ENCODE measurements at places on chromosomes 11 and 22.

DNA sequence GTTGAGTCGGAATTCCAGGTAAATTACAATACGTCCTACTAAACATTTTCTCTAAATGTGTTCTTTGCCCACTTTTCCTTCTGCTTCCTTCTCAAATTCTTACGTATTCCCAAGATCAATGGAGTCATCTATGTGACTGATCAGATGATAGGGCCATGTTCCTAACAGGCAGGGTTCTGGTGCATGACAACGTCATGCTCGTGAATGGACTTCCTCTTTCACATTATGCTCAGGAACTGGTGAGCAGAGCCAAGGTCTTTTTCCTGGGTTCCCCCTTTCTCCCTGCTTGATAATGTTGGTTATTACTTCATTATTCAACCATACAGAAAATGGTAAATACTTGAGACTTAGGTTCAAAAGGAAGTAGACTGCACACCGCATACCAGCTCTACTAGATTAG is 789.4 kb downstream of the OPCML start:
- no peak for DNase-seq

- peak; percentile 35 for DNase-seq
Measured at GRCh38 chr22:40415531-40416266, 45.3 kb downstream of the SGSM3 start.

DNA sequence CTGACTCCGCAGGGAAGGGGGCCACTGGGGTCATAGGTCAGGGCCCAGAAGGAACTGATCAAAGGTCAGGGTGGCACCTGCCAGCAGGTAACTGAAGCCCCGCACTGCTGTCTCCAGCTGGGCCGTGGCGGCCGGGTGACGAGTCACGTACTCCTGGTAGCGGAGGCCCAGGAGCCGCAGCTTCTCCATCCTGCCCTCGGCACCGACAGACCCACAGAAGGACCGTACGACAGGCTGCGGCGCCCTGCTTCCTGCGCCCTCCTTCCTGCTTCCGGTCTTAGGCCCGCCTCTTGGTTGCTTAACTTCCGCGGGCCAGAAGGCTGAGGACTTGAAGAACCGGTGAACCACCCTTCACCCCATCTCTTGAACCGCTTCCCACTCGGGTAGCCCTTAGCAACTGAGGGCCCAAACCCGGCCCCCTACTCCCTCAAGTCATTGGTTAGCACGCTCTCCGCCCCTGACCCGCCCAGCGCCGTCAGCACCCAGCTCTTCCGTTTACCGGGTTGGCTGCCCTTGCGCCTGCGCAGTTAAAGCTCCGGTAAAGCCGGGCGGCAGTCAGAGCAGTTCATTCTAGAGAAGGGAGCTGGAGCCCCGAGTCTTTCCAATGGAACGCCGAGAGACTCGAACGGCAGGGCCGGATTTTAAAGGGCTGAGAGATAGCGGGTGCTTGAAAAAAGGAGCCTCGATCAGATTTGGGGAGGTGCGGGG is at the start of gene PEX16:
PEX16 (minus strand) TSS at position 255 of the 708 bp plus-strand sequence; CDS start at position 189, 66 bp downstream.
- DNase-seq, result peak; percentile 98

DNA sequence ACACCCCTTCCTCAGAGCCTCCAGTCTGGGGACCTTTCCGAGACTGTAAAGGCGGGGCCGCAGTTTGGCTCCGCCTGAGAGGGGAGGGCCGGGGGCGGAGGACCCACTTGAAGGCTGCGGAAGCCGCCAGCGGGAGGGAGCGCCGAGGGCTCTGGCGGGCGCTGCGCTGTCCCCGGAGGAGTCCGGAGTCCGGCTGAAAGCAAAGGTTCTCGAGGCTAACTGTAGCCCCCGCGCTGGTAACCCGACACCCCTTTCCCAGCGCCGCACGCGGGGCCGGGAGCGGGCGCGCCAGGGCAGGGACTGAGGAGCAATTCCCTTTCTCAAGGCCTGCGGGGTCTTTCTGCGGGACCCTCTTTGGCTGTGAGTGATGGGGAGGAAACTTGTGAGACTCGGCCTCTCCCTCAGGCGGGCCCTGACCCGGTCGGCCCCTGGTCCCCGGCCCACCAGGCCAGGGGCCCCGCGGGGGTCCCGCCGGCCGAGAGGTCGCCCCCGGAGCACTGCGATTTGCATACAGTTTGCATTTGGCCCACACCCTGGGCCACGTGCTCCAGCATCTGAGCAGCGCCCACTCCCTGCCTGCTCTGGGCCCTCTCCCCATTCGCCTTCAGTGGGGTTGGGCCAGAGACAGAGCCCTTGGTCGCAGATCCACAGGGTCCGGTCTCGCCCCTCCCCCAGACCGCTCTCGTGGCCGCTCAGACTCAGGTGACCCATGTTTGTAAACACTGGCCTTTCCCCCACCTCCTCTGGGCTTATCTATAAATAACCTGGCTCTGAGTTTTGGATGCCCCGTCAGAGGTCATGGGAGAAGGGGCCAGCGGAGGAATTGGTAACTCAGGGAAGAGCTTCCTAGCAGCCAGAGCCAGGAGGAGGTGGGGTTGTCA is 519 bp upstream of the ART5 start:
- DNase-seq, result peak; percentile 23

GRCh38 chr11:76839311-76839710 is 21.4 kb upstream of the ACER3 start:
- DNase-seq, result no peak

- no peak for DNase-seq
Measured at GRCh38 chr11:117607449-117607848, 189.6 kb downstream of the DSCAML1 start.

GRCh38 chr11:108994887-108995286 is 330.0 kb downstream of the DDX10 start:
- DNase-seq, result no peak

DNA sequence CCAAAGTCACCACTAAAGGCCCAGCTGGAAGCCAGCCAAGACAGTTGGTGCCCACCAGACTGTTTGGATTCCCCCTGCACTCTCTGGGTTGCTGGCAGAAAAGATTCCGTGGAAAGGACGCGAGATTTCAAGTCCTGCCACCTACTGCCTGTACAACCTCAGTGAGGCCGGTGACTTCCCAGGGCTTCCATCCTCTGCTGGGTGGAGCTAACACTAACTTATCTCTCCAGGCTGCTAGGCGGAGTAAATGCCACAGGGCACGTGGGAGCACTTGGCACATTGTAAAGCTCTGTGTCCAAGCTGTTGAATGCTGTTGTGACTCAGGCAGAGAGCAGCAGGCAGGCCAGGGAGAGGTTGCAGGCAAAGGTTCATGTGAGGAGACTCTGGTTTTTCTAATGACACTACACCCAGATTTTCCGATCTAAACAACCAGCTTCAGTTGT is 50.9 kb upstream of the CDON start:
- peak; percentile 79 for DNase-seq

DNA sequence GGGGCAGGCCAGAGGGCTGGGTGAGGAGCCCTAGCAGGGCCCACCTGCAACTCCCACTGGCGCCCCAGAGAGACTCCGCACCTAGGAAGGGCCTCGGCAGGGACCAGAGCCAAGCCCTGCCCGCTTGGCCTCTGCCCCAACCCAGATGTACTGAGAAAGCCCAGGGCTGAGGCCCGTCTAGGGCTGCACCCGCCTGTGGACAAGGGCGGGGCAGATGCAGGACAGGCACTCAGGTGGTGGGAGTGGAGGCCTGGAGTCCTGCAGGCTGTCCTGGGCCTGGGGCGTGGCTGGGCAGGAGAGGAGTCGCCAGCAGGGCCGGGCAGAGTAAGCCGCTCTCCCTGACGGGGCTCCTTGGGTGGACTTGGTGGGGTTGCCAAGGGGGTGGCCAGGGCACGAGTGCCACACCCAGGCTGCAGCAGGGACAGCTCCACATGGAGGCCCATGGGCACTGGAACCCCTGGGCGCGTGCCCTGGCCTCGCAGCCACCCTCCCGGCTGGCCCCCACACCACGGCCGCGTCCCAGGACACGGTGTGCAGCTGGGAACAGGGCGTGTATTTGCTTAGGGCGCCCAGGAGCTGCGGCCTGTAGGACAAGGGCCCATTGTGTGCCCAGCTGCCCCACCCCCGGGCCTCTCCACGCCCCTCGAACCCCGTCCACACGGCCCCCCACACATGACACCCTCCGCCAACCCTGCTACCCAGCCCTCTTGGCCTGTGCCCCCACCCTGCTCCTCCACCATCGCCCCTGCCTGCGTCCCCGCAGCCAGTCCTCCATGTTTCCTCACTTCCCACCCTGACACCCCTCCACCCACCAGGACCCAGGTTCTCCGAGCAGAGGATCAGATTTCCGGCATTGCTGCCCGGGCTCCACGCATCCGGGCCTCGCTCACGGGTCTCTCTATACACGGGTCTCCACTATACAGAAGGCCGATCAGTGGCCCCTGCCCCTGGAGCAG is 11.3 kb upstream of the PIM3 start:
- peak; percentile 57 for DNase-seq

DNA sequence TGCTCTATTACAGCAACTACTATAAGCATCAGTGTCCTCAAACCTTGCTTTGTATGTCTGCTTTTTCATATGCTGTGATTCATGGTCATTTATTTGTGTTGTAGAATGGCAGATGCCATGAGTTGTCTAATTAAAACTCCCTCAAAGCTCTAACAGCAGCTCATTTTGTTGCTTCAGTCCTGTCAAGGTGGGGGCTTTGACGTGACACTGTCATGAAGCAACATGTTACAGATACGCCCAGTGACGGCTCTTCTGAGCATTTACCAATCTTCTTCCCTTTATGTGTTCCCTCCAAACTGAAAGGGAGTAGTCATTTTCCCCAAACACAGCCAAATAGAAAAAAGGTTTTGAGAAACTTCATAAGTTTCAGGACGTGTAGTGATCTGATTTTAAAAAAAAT is 106.7 kb downstream of the DBX1 start:
- no peak for DNase-seq

DNA sequence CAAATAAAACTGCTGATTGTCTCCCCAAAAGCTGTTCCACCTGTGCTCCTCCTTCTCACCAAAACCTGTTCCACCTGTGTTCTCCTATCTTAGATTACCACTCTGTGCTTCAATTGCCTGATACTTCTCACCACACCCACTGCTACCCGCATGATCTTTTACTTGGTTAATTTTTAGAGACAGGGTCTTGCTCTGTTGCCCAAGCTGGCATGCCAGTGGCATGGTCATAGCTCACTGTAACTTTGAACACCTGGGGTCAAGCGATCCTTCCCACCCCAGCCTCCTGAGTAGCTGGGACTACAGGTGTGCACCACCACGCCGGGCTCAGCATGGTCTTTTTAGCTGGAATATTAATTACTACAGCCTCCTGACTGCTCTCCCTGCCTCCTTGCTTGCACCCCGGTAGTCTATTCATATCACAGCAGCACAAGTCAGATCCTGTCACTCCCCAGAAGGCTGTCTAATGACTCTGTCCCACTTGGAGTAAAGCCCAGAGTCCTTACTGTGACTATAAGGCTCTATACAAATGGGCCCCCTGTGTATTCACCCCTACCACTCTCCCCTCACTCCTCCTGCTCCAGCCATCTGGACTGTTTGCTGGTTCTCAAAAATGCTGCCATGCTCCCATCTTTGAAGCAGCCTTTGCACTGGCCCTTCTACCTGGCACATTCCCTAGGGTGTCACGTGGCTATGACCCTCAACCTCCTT is 3.5 kb downstream of the C11orf91 start:
- no peak for DNase-seq

- no peak for DNase-seq
Measured at GRCh38 chr11:58829786-58830185, 14.7 kb downstream of the GLYATL2 start.

- peak; percentile 70 for DNase-seq
Measured at GRCh38 chr22:29154364-29155048, 51.2 kb upstream of the EMID1 start.

DNA sequence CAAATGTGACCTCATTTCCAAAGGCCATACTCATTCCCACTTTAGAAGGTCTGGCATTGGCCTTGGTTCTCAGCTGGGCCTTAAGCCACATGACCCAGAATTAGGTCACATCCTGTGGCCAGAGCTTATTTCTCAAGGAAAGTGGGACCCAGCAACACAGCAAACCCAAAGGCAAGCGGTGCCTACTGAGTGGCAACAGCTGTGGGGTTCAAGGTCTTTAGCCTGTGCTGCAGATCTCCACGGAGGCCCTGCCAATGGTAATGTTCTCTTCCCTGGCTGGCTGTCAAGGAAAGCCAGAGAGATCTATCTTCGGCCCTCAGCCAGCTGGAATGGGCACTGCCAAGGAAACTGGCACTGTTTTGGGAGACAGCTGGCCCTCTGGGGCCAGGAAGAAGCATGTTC is 41.5 kb upstream of the TP53I11 start:
- no peak for DNase-seq

DNA sequence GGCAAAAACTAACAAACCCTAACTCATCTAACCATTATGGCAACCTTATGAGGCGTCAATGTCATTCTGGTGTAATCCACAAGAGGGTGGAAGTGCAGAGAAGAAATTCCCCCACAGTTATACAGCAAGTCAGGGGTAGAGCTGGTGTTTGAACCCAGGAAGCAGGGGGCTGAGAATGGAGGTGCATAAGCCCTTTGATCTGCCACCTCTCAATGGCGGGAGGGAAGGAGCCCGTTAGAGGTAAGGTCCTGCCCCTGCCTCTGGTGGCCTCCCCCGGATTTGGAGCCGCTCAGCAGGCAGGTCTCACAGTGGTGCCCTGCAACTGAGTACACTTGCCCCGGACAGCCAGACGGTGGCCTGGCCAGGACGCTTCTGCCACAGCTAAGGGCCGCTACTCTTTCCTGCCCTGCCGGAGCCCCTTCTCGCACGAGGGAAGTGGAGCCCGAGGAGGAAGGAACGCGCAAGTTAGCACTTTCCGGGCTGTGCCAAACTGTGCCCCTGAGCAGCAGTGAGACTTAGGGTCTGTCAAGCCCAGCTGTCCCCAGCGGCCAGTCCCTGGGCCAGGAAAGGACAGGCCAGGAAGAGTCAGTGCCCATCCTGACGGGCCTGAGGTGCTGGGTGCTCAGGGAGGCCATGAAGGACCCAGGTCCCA is 1.1 kb downstream of the FXYD2 start:
- DNase-seq, result no peak

- DNase-seq, result no peak
Measured at GRCh38 chr11:12175694-12176241, 65.4 kb downstream of the MICAL2 start.

- no peak for DNase-seq
Measured at GRCh38 chr11:86152006-86152862, 83.3 kb upstream of the PICALM start.

GRCh38 chr22:20034143-20034542 is 13.2 kb downstream of the TANGO2 start:
- DNase-seq, result no peak

GRCh38 chr22:24157822-24158135 is 23.5 kb upstream of the SUSD2 start:
- DNase-seq, result no peak

DNA sequence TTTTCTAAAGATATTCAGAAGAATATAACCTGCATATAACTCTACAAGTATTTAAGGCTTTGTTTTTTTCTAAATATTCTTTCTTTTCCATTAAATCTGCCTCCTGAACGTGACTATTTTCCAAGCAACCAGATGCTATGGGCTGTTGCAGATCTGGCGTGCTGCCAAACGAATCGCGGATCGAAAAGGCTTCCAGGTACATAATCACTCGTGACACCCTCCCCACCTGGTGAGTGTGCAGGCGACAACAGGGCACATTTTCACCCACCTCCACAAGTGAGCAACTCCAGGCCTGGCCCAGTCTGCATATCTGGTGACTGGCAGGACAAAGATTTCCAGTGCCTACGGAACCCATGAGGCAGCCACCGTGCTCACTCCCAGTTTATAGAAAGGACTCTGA is 660.1 kb downstream of the OPCML start:
- no peak for DNase-seq

Measured in SHP77 (cell line).